ENCODE measurements at places on chromosomes 7 and 10. TPM values are rescaled to one million over a fixed set of nuclear protein-coding genes. Genes with fewer than 3 reads are reported as not detected.

MKX gene
- total RNA-seq: 11.6 TPM

LLCFC1 gene
- not detected for total RNA-seq

GRID2IP gene
- not detected for total RNA-seq

ARL4A gene
- 33.2 TPM for total RNA-seq

CTTNBP2 gene
- 4.9 TPM for total RNA-seq

CRYGN gene
- total RNA-seq: not detected

ZNF467 gene
- total RNA-seq: 7.1 TPM

STAG3 gene
- not detected for total RNA-seq
